ENCODE measurements at places on chromosomes 4 and X.

DNA sequence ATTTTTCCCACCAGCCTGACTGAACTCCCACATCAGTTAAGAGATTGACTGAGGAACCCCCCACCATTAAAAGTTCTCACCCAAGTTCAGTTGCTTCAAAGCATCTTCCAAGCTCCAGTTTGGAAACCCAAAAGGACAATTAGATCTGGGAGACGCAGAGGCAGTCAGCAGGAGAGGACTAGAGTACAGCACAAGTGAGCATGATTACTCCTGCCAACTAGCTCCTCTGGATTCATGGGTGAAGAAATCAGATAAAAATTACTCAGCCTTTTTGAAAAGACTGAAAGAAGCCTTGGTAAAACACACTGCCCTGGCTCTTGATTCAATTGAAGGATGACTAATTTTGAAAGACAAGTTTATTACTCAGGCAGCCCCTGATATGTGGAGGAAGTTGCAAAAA lies 297.5 kb downstream of the ADAM29 start:
- no peak for DNase-seq

GRCh38 chr4:142331132-142331531 lies 515.0 kb downstream of the INPP4B start:
- DNase-seq, result peak; percentile 44

DNA sequence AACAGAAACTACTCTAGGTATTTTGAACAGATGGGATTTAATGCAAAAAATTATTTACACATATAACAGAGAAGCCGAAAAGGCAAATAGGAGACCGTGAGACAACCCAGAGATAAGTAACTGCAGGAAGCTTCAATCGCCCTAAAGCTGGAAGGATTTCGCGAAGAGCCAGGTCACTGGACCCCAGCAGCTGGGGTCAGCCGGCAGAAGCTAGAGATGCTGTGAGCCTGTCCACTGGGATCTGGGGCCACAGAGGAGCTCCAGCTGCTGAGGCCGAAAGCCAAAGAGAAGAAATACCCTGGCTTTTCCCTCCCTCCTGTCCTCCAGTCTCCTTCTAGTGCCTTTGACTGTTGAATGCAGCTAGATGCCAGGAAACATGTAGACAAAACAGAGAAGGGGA lies 192.8 kb upstream of the BCOR start:
- no peak for DNase-seq

DNA sequence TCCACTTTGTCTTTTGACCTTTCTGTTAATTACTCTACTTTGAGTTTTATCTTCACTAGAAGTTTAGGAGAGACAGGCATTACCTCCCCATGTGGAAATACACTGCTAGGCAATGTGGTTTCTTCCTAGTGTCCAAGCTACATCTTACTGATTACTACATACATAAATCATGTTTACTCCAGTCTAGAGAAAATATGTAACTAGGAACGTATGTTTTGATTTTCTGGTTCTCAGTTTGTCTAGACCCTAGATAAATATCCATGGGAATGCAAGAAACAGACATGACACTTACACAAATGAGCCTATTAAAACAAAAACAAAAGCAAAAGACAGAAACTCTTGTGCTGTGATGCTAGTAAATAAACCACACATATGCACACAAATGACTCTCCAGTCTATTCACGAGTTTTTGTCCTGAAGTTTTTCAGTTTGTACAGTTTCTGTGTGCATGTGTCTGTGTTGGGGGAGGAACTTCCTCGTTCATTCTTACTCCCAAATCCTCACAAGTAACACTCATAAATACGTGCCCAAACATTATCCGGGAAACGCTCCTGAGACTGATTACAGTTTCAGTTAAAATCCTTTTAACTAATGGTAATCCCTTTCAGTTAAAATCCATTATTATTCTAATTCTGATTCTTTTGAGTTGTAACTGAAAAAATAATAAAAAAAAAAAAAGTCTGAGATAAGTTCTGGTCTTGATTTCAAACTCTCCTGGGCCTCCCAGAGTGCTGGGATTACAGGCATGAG lies 283.5 kb upstream of the FTHL17 start:
- no peak for DNase-seq

GRCh38 chr4:70829015-70829414 lies 10.7 kb downstream of the GRSF1 start:
- DNase-seq, result no peak

DNA sequence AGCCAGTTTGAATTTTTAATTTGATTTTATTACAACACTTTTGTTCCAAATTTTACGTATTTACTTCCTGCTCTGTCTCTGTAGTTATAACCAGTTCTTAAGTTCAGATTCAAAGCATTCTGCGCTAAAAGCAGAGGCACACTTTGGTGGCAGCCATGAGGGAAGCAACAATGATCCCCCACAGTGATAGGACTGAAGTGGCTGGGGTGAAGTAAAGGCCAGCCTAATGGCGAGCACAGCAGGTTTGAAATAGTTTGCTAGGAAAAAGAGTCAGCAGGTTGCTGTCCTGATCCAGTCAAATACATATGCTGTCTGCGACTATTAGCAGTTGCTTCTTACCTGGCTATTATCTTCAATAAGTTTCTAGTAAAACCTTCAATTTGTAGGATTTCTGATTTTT lies 176.3 kb downstream of the RPA4 start:
- DNase-seq, result no peak

DNA sequence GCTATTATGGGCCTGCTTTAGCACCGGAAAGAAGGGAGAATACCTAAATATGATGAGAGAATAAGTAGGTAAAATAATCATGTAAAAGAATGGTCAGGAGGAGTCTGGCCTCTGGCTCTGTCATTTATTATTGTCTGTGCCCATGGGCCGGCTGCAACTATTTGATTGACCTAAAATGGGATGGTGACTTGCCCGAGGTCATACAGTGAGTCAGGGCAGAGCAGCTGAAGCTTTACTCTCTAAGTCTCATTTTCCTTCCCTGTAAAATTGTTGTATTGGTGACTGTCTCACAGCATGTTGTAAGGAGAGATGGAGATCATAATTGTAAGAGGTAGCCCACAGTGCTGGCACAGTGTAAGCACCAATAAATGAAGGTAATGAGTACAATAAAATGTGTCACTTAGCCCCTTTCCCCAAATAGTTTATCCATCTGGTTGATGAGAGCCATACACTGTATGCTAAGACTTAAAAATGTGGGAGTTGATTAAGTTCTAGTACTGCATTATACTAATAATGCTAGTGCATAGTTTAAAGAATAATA lies 39.6 kb downstream of the RUFY3 start:
- DNase-seq, result peak; percentile 8

GRCh38 chrX:123477673-123478072 lies 255.2 kb downstream of the THOC2 start:
- no peak for DNase-seq

GRCh38 chrX:43003204-43003565 lies 225.2 kb upstream of the PPP1R2C start:
- DNase-seq, result no peak

- DNase-seq, result peak; percentile 70
Observed at GRCh38 chrX:133297284-133297683, 79.1 kb upstream of the TFDP3 start.

DNA sequence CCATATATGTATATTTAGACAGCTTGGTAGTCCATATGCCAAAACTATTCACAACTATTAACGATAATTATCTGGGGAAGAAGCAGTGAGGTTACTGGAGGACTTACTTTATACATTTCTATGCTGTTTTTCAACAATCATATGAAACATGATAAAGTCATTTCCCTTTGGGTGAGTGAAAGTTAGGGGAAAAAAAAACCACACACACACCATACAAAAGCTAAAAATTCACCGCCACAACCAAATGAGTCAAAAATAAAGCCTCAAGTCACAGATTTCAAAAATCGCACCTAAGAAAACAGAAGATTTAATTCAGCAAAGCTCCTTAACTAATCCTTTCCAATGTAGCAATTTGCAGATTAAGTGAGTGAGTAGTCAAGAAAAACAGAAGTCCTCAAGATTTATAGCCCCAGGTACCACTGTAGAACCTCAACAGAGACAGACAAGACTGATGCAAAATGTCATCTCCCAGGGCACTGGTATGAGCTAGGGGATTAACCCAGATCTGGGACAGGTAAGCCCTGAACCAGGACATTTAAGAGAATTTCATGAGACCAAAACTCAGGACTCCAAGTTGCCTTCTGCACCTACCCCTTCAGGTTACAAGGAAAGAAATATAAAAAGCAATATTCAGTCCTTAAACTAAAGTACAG lies 35.1 kb downstream of the SYTL4 start:
- no peak for DNase-seq

- DNase-seq, result peak; percentile 66
Observed at GRCh38 chr4:94757192-94758140, at the start of gene BMPR1B. Gene BMPR1B, plus strand, starts transcription at chr4:94757955. Its CDS starts 346,470 bp downstream, at chr4:95104425.

- DNase-seq, result peak; percentile 25
Observed at GRCh38 chr4:138616775-138617174, 374.6 kb upstream of the SLC7A11 start.

DNA sequence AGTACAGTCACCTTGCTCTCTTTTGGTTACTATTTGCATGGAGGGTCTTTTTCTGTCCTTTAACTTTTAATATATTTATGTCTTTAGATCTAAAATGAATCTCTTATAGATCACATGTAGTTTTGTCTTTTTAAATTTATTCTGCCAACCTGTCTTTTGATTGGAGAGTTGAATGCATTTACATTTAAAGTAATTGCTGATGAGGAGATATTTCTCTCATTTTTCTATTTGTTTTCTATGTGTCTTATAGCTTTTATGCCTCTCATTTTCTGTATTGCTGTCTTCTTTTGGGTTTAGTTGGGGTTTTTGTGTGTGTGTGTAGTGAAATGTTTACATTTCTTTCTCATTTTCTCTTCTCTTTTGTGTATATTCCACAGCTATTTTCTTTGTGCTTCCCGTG lies 123.5 kb downstream of the TBC1D19 start:
- DNase-seq, result no peak

DNA sequence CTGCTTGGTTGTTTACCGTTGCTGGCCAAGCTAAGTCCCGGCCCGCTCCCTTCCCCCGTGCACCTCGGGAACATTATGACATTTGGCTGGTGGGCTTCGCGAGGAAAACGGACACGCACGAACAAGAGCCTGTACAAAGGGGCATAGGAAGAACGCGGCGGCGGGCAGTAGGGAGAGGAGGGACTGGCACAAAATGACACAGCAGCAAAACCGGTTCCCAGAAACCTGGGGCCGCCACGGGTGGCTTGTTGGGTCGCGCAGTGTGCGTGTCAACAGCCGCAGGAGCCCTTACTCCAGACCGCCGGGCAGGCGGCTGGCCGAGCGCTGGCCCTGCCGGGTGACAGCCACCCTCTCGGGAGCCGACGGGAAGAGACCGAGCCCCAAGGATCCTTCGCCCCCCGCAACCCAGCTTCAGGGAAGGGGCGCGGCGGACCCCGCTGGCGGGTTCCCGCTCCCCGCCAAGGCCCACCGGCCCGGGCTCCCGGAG lies 1.6 kb upstream of the LIN54 start:
- DNase-seq, result no peak

DNA sequence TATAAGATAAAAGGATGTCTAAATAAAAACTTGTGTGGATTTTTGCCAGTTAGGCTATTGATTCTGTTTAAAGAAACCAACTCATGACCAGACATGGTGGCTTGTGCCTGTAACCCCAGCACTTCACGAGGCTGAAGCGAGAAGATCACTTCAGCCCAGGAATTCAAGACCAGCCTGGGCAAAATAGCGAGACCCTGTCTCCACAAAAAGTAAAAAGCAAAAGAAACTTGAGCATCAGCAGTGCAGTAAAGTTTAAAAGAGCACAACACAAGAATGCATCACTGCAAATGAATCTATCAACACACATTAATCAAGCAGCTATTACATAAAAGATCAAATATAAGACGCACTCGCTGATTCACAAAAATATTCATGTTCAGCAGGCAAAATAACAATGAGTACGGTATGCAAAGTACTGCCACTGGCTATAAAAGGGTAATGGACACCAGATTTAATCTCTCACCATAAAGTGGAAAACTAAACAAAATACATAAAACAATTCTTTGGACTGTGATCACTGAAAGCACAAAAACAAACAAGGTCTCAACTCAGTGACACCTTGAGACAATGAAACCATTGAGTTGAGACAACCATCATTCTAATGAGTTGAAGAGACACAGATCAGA lies 41.3 kb downstream of the LRBA start:
- DNase-seq, result no peak

DNA sequence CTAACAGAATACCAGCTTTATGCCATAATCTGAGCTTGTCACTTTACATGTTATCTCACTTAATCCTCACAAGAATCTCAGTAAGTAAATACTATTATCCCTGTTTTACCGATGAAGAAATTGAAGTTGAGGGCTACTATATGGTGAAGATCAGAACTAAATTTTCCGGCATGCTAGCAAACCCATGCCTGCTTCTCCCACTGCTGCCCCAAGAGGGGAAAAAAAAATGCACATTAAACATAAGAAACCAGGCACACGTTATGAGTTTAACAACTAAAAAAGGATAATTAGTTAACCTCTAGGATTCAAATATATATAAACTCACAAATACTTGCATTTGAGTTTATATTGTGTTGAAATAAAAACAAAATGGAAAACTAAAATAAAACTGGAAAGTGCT lies 10.8 kb downstream of the SLC10A7 start:
- no peak for DNase-seq

DNA sequence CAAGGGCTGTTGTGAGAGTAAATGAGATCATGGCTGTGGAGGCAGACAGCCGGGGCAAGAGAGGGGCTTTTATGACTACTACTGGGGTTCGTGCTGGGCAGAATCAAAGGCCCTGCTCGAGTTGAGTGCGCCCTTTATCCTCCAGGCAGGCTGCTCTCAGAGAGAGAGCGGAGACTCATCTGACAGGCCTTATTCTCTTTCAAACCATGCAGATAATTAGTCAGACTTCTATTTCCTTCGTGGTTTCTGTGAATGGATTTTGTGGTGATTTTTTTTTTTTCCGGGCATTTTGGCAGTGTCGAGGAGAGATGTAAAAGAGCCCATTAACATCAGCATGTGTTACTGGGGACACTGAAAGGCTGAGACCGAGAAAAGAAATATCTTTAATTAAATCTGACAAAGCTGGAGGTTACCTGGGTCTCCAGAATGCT lies 73.6 kb downstream of the MED28 start:
- no peak for DNase-seq

GRCh38 chr4:6926681-6927478 lies 17.3 kb downstream of the TBC1D14 start:
- peak; percentile 33 for DNase-seq

GRCh38 chr4:74202062-74202586 lies 44.2 kb downstream of the MTHFD2L start:
- DNase-seq, result no peak

DNA sequence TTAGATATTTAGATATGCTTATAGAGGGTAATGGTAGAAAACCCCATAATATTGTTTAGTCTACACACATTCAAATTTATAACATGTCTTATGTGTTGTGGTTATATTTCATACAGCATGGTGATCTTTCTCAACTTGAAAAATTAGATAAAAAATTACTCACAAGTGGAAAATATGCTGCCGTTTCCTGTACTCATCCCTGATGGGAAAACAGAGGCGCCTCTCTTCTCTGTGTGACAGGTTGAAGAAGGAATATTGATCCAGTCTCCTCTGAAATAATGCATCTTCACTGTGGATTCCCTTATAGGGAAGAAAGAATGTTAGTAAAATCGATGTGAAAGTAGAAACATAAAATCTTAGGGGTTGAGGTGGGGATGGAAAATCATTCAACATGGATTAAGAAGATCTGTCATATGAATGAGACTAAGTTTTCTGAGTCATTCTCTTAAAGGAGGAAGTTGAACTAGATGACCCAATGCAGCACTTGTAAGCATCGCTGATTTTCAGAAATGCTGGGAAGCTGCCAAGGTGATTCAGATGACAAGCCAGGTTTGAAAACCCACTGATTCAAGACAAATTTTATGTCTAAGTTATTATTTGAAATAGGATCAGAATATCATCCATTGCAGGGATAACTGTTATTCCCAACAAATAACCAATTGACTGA lies 70.7 kb downstream of the ANKRD50 start:
- DNase-seq, result peak; percentile 95

GRCh38 chr4:113398441-113399143 lies 349.1 kb downstream of the ANK2 start:
- DNase-seq, result no peak

Data from fibroblast of mammary gland (primary cell).